ENCODE measurements at places on chromosomes 3 and 15.
A peak's percentile ranks its signal among the peaks of the same experiment; 100 is the strongest.

- DNase-seq: no peak
These were observed 58.7 kb downstream of the MORC1 start for GRCh38 chr3:109059264-109059663.

DNA sequence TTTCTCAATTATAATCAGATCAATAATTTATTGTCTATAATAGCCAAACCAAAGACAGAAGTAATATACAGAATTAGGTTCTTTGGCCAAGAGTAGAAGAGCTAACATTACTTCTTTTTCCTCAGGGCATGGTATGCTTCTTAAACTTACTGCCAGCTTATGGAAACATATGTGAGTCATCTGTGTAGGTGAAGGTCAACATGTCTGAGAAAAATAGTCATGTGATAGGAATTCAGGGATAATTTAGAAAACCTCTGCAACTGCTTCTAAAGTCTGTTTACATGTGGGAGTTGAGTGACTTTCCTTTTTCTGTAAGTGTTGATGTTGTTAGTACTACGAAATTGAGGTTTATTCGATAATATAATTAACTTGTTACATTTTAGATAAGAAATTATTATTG, 19.2 kb upstream of the MAP6D1 start:
- no peak for DNase-seq

DNA sequence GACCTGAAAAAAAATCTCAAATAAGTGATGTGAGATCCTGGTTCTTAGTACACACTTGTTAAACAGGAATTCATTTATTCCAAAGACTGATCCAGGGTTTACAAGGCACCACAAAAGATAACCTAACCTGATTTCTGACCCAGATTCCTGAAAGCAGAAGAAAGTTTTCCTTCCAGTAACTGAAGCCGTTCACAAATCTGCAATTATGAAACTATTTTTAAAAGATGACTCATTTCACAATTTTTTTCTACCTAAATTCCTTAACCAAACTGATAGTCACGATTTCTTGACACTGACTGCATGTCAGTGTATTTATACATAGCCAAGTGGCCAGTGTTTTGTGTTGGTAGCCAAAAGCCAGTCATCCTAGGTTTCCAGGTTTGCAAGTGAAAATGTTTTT, 17.1 kb downstream of the SLC9A9 start:
- DNase-seq: no peak

DNA sequence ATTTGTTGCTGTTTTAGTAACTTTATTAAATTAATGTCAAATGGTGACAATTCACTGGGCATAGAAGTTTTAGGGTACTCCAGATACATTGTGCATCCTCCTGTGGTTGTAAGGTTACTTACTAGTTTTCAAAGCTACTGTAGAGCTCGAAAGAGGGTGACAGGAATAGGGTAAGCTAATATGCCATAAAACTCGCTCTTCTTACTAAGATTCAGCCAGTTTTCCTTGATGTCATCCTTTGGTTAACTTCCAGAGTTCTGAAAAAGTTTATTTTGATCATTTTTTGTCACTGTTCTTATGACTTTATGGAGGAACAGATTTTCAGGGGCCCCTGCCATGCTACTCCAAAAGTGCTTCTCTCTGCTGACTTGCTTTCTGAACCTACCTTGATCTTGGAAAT, 334.8 kb downstream of the PLCL2 start:
- no peak for DNase-seq

DNA sequence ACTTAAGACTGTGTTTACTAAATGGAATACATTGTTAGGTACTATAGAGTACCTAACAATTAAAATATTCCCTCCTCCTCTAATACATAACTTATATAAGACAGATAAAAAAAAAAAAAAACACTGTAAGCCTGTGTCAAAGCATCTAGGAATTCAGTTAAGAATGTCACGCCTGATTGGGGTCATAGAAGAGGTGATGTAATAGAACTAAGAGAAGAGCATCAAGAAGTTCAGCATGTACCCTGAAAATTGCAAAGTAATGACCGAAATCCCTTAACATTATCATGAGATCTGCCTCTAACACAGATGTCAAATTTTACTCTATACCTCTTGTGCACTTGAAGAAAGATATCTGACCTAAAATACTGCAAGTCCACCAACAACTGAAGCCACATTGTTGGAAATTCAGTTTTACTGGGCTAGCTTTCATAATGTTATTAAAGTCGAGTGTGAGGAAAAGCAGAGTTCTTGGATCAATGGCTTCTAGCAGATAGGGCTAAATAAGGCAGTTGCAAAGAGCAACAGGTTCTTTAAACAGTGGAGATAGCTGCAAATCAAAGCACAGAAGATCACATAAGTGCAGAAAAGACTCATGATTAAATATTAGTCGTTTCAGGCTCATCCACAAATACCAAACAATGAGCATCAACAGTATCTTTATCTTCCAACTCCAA, 75.0 kb downstream of the TBL1XR1 start:
- DNase-seq: no peak

GRCh38 chr15:77840991-77841775, 208.5 kb upstream of the LINGO1 start:
- peak; percentile 34 for DNase-seq

DNA sequence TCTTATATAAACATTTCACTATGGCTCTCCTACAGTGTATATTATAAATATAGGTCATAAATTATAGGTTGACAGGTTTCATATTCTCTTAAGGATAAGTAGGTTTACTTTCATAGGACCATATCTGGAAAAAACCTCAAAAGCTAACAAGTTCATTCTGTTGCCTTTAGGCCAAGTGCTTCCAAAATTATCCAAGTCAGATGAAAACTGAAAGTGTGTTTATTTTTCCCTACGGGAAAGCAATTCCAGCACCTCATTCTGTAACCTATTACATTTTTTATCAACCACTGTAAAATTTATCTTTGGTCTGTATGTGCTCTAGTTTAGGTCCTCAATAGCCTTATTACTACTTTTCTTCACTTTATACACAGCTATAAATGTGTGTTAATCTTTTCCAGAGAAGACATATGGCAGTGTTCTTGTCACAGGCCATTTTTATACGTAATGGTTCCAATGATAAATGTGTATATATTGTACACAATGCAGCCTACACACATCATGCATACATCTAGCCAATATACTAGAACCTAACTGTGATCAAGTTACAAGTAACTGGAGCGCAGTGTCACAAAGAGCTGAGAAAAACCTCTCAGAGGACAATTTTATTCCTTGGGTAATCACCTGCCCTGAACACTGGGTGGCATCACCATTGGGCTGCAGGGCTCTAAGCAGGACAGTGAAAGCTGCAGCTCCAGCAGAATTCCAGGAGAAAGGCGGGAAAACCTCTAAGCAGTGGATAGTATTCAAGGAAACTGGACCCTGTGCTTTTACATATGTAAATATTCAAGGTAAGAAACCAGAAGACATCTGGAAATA, 251.3 kb downstream of the CTNNB1 start:
- DNase-seq: no peak

DNA sequence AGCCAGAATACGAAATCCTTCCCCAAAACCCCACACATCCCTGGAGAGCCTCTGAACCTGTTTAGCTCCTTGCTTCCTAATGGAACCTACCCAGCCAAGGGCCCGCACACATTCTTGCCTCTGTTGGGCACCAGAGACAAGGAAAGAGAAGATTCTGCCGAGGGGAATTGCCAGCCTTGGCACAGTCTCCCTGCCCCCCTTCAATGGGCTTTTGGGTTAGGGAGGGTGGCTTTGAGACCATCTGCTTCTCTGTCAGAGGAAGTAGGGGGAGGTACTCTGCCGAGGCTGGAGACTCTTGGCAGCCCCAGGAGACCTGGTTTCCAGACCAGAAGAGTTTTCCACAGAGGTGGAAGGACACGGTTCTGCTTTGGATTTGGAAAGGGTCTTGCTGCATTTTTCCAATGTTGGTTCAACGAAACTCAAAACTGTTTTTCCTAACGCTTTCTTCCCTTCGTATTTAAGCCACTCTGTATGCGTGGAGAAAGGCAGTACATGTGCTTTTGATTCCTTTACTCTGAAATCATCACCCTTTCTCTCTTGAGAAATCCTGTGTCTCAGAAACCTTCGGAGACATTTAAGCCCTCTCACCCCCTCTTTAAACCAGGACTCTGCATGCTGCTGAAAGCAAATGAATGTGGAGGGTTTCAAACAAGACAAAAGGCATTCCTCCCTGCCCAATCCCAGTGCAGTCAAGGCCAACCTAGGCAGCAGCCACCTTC, 78.8 kb upstream of the PRR23C start:
- no peak for DNase-seq

- peak; percentile 57 for DNase-seq
These were observed 7.9 kb downstream of the CCDC71 start for GRCh38 chr3:49158103-49158709.

DNA sequence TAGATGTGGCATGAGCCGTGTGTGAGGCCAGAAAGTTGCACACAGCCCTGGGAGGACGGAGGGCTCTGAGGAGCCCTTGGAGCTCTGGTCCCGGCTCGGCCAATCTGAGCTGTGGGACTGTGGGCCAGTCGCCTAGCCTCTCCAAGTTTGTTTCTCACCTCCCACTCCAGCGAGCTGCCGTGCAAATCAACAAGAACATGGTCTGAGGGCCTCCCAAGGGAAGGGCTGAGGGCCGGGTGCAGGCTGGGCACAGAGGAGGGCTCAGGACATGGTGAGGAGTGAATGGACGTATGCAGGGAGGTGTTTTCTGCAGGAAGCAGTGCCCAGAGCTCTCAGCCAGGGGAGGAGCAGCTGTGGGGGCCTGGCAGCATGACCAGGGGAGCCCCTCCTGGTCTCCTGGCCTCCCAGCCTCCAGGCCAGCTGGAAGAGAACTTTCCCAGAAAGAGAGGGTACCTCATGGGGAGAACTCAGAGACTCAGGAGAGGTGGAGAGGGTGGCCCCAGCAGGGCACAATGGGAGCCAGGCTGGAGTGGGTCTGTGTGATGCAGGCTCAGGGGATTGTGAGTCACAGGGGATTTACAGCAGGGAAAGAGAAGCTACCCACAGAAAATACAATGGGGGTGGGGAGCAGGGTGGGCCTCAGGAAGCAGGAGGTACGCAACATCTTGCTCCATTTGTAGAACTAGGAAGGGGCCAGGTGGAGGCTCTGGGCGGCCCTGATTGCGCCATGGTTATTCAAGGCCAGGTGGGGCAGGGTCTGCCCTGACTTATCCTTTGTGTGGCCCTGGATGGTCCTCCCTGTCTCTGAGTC, 24.8 kb downstream of the PSTPIP1 start:
- DNase-seq: no peak

- no peak for DNase-seq
These were observed 129.4 kb downstream of the CACNA2D3 start for GRCh38 chr3:54251705-54252104.

DNA sequence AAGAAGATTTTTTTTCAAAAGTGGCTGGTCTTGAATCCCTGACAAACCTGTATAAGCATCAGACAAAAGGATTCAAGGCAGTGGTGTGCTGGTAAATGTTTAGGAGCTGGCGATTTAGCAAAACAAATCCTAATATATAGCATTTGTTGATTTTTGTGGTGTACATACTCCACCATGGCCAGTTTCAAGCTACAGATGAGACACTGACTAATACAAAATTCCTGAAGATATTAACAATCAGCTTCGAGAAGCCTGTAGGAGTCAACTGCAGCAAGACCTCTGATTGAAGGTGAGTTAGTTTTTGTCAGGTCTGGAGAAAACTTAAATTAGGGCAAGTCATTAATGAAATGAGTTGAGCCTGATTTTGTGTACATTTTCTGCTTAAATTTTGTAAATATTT, 6.7 kb downstream of the STRIT1 start:
- DNase-seq: no peak

- no peak for DNase-seq
These were observed 115.6 kb downstream of the RFX7 start for GRCh38 chr15:56128081-56128480.

GRCh38 chr3:179658606-179659005, 5.8 kb downstream of the USP13 start:
- no peak for DNase-seq

DNA sequence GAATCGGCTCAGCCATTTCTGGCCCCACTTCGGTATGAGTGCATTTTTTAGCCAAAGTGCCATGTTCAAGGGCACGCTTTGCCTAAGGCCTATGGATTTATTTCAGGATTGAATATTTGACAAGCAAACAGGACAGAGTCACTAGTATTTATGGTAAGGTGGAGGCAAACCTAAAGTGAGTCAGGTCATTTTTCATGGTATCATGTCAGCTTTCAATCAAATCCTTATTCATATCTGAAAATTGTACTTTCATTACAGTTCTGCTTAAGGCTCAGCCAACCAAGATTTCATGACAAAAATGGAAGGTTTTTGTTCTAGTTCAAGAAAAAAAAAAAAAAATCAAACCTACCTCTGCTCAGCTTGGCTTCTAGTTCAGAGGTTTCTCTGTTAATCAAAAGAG, 30.5 kb upstream of the ICE2 start:
- DNase-seq: no peak

DNA sequence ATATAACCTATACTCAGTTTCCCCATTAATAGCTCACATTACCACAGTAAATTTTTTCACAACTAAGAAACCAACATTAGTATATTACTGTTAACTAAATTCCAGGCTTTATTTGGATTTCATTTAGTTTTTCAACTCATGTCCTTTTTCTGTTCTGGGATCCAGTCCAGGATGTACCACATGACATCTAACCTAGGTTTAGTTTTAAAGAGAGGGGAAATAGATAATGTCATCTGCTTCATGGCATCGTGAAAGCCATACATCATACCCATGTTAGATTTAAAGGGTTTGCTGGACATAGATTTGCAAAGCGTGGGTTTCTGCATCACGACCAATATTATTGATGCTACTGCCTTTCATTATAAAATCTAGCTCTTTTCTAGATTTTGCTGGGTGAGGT, 33.2 kb upstream of the RPP14 start:
- no peak for DNase-seq

DNA sequence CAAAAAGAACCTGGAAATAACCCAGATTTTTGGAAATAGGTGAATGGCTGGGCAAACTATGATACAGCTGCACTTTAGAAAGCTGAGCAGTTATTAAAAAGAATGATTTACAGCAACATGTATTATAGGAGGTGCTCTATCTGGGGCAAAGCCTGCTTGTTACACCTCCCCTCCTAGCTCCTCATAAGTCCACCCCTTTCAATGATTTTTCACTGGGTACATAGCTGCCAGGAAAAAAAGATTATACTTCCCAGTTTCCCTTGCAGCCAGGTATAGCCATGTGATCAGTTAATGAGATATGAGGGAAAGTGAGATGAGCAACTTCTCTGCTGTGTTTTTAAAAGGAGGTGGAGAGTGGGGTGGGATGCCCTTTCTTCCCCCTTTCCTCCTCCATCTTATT, 97.7 kb downstream of the CHST2 start:
- DNase-seq: no peak

- no peak for DNase-seq
These were observed 128.7 kb downstream of the SCAPER start for GRCh38 chr15:76776480-76776879.
